ENCODE measurements at places on chromosomes 1 and 21. TPM values are rescaled to one million over a fixed set of nuclear protein-coding genes. Genes with fewer than 3 reads are reported as not detected.

DNA sequence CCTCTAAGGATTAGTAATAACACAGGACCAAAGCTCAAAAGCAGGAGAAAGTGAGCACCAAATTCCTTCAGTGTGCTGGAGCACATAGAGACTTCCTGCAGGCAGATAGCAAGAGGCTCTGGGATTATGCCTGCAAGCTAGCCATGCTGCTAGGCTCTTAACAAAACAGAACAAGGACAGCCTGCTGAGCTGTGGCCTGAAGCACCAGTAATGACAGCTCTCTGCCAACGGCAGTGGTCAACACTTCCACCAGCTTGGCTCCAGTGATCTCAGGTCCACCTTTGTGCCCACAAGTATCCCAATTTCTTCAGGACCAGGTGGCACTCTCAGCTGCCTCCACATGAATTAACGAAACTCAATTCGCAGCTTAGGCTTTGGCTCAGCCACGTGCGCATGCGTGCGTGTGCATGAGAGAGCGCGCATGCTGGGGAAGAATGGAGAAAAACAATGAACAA lies 64.2 kb downstream of the SLC45A1 start:
- peaks cover 49% of the 10 kb centered on the region for H3K4me1 ChIP-seq
- DNase-seq, result no peak
- H3K27ac ChIP-seq, result no peak overlapping the region
- H3K36me3 ChIP-seq, result peaks cover 17% of the 10 kb centered on the region
- H3K27me3 ChIP-seq, result no peaks in the 10 kb centered on the region

- H3K36me3 ChIP-seq, result no peaks in the 10 kb centered on the region
- peaks cover 7% of the 10 kb centered on the region for H3K27me3 ChIP-seq
- H3K27ac ChIP-seq, result no peak overlapping the region
- H3K4me3 ChIP-seq, result no peak overlapping the region
- peaks cover 16% of the 10 kb centered on the region for H3K4me1 ChIP-seq
Observed at GRCh38 chr1:247362153-247362552, 30.5 kb upstream of the ZNF496 start.

DNA sequence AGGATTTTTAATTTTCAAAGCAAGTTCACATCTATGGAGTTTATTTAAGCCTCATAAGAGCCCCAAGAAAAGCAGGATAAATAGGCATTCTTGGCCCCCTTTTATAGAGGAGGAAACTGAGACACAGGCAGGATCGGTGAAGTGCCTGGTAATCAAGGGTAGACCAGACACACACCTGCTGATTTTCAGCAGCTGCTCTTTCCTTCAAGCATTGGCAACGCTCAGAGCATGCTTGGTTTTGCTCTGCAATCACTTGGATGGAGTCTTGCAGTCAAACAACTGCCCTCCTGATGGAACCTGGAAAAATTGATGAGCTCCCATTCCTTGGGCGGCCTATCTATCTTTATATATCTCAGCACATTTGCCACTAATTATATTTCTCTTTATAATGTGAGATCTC lies 478.9 kb upstream of the CAMK1G start:
- H3K27me3 ChIP-seq, result no peaks in the 10 kb centered on the region
- no peak for DNase-seq
- H3K4me1 ChIP-seq, result peaks cover 3% of the 10 kb centered on the region
- no peak overlapping the region for H3K27ac ChIP-seq
- no peaks in the 10 kb centered on the region for H3K36me3 ChIP-seq

DNA sequence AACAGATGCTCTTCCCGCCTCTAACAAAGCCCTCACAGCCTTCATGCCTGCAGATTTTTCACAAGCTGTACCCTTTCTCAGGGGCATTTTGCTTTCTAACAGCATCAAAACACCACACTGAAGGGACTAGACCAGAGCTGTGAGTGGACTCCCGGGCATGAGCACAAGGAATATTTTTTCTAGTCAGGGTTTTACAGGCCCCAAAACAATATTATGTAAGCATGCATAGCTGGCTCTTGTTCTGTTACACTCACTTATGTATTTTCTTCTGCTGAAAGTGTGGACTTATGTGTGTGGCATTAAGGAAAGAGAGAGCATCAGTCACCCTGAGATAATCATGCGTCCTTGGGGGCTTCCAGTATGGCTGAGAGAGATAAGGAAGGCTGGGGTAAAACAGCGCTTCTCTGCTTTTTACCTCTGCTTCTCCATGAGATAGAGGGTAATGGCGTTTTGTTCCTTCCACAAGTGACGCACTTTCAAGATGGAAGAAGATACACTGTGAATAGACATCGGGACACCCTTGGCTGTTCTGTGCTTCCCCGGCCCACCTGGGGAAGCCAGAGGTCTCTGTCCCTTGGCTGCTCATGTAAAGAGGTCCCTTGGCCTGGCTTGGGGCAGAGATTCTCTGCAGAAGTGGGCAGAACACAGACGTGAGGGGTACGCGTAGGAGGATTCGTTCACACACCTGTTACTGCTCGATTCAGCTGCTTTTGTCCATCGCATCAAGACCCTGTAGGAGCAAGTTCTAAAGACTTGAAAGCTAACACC lies 266.7 kb upstream of the RAB4A start:
- H3K4me1 ChIP-seq, result no peaks in the 10 kb centered on the region
- no peaks in the 10 kb centered on the region for H3K36me3 ChIP-seq
- no peak for DNase-seq
- H3K27ac ChIP-seq, result no peak overlapping the region
- H3K4me3 ChIP-seq, result no peak overlapping the region

DNA sequence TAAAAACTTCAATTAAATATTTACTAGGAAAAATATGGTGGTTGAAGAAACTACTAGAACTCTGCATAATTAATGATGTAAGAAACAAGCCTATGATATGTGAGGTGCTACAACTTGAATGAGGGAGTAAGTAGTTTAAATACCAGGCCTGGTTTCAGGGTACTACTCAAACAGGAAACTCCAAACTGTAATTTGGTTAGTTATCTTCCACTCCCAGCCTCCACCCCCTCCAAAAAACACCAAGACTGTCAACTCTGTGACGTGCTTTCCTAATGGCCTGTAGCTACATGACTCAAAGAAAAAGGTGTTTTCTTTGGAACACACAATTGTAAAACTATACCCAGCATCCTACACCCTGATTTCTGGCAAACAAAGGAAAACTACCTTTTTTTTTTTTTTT lies 55.9 kb upstream of the RCC1 start:
- H3K4me3 ChIP-seq, result no peak overlapping the region
- H3K27me3 ChIP-seq, result no peaks in the 10 kb centered on the region
- peaks cover 19% of the 10 kb centered on the region for H3K36me3 ChIP-seq
- DNase-seq, result peak; percentile 58
- H3K4me1 ChIP-seq, result peaks cover 34% of the 10 kb centered on the region

GRCh38 chr1:4963251-4963650 lies 308.8 kb downstream of the AJAP1 start:
- H3K27me3 ChIP-seq, result no peaks in the 10 kb centered on the region
- H3K27ac ChIP-seq, result no peak overlapping the region
- no peaks in the 10 kb centered on the region for H3K36me3 ChIP-seq
- peaks cover 2% of the 10 kb centered on the region for H3K4me1 ChIP-seq
- no peak overlapping the region for H3K4me3 ChIP-seq
- no peak for DNase-seq

- no peaks in the 10 kb centered on the region for H3K36me3 ChIP-seq
- H3K4me3 ChIP-seq, result no peak overlapping the region
- H3K27ac ChIP-seq, result no peak overlapping the region
- no peaks in the 10 kb centered on the region for H3K27me3 ChIP-seq
Observed at GRCh38 chr1:1283821-1284220, 3.6 kb downstream of the SCNN1D start.

C8B gene
- total RNA-seq, result not detected

GRCh38 chr1:50209749-50210148 lies 101.0 kb downstream of the ELAVL4 start:
- H3K27ac ChIP-seq, result no peak overlapping the region
- no peaks in the 10 kb centered on the region for H3K27me3 ChIP-seq
- no peaks in the 10 kb centered on the region for H3K36me3 ChIP-seq
- no peak for DNase-seq

EXO1 gene
- total RNA-seq, result 49.2 TPM

- H3K27me3 ChIP-seq, result no peaks in the 10 kb centered on the region
- peaks cover 35% of the 10 kb centered on the region for H3K4me1 ChIP-seq
- no peak overlapping the region for H3K4me3 ChIP-seq
Observed at GRCh38 chr1:66251546-66251945, 282.4 kb upstream of the SGIP1 start.

DNA sequence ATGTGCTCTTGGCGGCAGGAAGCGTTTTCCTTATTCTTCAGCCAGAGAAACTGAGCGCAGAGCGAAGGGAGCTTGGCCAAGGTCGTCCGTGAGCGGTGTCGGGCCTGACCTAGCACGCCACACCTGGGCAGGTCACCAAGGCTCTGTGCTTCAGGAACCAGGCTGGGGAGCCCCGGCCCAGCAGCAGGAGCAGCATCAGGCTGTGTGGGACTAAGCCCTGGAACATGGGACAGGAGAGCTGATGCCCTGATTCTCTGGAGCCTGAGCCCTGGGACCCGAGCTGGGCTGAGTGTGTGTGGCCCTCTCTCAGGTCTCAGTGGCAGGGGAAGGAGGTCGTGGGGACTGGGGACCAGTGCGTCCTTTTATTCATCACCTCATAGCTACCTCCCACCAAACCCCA lies 65.2 kb upstream of the ABCG1 start:
- no peak overlapping the region for H3K27ac ChIP-seq
- peaks cover 3% of the 10 kb centered on the region for H3K4me1 ChIP-seq
- DNase-seq, result no peak
- no peaks in the 10 kb centered on the region for H3K36me3 ChIP-seq
- H3K4me3 ChIP-seq, result no peak overlapping the region

DNA sequence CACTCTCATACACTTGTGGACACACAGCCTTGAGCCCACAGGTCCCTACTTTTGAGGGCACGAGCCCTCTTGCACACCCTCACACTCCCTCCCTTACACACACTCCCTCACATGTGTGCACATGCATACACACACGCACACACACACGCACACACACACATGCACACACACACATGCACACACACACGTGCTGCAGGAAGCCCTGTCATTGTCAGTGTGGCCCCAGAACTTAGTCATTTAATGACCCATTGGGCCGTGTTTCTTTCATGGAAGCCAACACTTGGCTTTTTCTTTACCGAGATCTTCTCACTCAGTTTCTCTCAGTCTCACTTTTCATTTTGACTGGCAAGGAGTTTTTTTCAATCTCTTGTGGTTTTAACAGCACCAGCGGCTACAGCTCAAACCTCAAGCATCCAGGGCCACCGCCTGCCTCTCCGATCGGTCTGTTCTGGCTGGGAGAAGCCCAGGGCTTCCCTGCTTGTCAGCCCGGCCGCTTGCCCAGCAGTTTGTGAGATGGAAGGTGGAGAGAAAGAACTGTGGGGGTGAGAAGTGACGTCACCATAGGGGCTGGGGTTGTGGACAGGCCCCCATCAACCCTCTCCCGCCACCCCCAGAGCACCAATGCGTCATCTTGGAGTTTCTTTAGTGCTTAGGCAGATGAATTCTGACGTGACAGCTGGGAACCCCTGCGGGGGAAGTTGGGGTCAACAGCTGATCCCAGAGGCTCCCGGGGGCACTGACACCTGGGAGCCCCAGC lies 15.8 kb upstream of the TNFRSF8 start:
- no peak overlapping the region for H3K27ac ChIP-seq
- no peaks in the 10 kb centered on the region for H3K36me3 ChIP-seq
- no peak overlapping the region for H3K4me3 ChIP-seq
- H3K4me1 ChIP-seq, result peaks cover 31% of the 10 kb centered on the region
- no peaks in the 10 kb centered on the region for H3K27me3 ChIP-seq
- peak; percentile 72 for DNase-seq

S100A3 gene
- total RNA-seq, result not detected

RYR2 gene
- 8.8 TPM for total RNA-seq

GRCh38 chr1:244615301-244615700 lies 37.6 kb upstream of the DESI2 start:
- no peak overlapping the region for H3K4me3 ChIP-seq
- peaks cover 2% of the 10 kb centered on the region for H3K27me3 ChIP-seq
- no peak for DNase-seq
- H3K27ac ChIP-seq, result no peak overlapping the region
- H3K4me1 ChIP-seq, result peaks cover 3% of the 10 kb centered on the region
- no peaks in the 10 kb centered on the region for H3K36me3 ChIP-seq

GRCh38 chr1:1788136-1788535 lies 9.9 kb upstream of the NADK start:
- no peak overlapping the region for H3K27ac ChIP-seq
- H3K4me3 ChIP-seq, result no peak overlapping the region
- no peaks in the 10 kb centered on the region for H3K27me3 ChIP-seq

BATF3 gene
- total RNA-seq, result 249 TPM

DNA sequence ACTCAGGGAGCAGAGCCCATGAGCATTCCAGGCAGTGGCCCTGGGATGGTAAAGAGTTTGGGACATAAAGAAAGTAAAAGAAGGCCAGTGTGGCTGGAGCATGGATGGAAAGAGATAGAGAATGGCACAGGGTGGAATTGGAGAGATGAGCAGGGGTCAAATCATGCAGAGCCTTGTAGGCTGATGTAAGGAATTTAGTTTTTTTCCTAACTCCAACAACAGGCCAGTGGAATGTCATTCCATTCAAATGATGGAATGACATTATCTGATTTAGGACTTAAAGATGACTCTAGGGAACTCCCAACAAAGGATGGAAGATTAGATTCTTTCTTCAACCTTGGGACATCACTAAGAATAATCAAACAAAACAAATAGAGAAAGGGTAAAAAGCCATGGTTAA lies 12.8 kb upstream of the S100A2 start:
- no peak overlapping the region for H3K27ac ChIP-seq
- H3K36me3 ChIP-seq, result no peaks in the 10 kb centered on the region
- H3K4me1 ChIP-seq, result no peaks in the 10 kb centered on the region
- no peak overlapping the region for H3K4me3 ChIP-seq

ITPKB gene
- 30.0 TPM for total RNA-seq

- H3K4me1 ChIP-seq, result peaks cover 13% of the 10 kb centered on the region
- DNase-seq, result no peak
- peaks cover 51% of the 10 kb centered on the region for H3K36me3 ChIP-seq
- no peaks in the 10 kb centered on the region for H3K27me3 ChIP-seq
Observed at GRCh38 chr1:89936694-89937093, 58.2 kb upstream of the ZNF326 start.

GRCh38 chr21:36710729-36711048 lies 11.8 kb downstream of the SIM2 start:
- H3K27ac ChIP-seq, result no peak overlapping the region
- H3K27me3 ChIP-seq, result peaks cover 84% of the 10 kb centered on the region
- H3K4me1 ChIP-seq, result peaks cover 11% of the 10 kb centered on the region
- no peak for DNase-seq

- no peaks in the 10 kb centered on the region for H3K4me1 ChIP-seq
- no peaks in the 10 kb centered on the region for H3K27me3 ChIP-seq
- DNase-seq, result no peak
- H3K36me3 ChIP-seq, result no peaks in the 10 kb centered on the region
Observed at GRCh38 chr1:18443587-18444520, 36.9 kb upstream of the KLHDC7A start.

SAMD13 gene
- 0.44 TPM for total RNA-seq
